ENCODE measurements at places on chromosomes 6 and 20.

GRCh38 chr20:52590100-52590499 lies 382.1 kb upstream of the TSHZ2 start:
- DNase-seq, result no peak

DNA sequence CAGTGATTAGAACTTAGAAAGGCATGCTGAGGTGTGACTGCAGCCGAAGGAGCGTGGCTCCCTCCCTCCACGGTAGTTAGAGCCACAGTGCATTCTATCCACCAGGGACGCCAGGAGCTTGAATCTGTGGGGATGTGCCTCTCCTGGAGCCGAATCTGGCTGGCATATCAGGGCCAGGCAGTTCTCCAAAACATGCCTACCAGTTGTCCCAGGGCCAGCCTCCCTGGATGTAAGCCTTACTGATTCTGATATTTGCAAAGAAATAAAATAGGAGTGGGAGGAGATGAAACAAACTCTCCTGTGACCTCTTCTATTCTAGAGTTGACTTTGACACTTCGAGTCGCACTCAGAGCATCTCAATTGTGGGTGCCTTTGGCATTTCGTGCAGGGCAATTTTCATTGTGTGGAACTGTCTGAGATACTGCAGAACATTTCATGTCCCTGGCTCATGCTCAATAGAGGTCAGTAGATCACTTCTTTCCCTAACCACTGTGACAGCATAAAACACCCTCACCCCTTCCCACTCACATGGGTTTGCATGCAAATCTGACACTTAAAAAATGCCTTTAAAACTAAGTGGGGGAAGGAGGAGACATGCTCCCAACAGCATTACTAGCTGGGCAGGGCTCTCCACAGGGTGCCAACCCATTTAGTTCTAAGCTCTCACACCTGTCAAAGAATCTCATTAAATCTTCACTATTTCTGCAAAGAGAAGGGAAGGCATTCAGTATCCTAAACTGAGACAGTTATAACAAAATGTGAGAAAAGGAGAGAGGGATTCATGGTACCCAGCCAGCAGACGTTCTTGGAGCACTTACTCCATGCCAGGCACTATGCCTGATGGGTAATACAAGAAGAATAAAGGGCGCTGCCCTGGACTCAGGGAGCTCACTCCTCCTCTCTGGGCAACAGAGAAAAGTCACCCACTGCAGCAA lies 378.9 kb downstream of the PREX1 start:
- DNase-seq, result no peak

GRCh38 chr6:129771678-129772077 lies 61.7 kb upstream of the ARHGAP18 start:
- DNase-seq, result no peak

DNA sequence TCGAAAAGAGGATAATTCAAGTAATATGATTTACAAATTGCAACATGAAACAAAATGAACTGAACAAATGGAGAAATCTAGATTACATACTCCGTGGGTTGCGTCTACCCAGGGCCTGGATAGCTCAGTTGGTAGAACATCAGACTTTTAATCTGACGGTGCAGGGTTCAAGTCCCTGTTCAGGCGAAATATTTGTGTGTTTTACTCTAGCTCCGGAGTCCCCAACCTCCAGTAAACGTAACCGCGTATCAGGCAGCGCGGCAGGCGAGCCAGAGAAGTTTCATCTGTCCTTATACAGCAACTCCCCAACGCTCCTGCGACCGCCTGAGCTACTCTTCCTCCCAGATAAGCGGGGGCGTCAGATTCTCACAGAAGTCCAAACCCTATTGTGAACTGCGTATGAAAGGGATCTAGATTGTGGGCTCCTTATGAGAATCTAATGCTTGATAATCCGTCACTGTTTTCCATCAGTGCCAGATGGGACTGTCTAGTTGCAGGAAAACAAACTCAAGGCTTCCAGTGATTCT lies 176.1 kb downstream of the TRIM27 start:
- no peak for DNase-seq

DNA sequence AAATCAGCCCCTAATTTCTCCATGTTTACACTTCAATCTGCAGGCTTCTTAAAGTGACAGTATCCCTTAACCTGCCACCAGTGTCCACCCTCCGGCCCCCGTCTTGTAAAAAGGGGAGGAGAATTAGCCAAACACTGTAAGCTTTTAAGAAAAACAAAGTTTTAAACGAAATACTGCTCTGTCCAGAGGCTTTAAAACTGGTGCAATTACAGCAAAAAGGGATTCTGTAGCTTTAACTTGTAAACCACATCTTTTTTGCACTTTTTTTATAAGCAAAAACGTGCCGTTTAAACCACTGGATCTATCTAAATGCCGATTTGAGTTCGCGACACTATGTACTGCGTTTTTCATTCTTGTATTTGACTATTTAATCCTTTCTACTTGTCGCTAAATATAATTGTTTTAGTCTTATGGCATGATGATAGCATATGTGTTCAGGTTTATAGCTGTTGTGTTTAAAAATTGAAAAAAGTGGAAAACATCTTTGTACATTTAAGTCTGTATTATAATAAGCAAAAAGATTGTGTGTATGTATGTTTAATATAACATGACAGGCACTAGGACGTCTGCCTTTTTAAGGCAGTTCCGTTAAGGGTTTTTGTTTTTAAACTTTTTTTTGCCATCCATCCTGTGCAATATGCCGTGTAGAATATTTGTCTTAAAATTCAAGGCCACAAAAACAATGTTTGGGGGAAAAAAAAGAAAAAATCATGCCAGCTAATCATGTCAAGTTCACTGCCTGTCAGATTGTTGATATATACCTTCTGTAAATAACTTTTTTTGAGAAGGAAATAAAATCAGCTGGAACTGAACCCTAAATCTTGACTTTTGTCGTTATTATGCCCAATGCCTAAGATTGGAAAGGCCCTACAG lies 4.5 kb downstream of the SOX4 start:
- peak; percentile 31 for DNase-seq

- no peak for DNase-seq
These were observed 267.5 kb upstream of the OPRM1 start for GRCh38 chr6:153771577-153771976.

GRCh38 chr6:110622912-110623578 lies 146.6 kb upstream of the SLC22A16 start:
- no peak for DNase-seq

- no peak for DNase-seq
These were observed 199.1 kb downstream of the SCP2D1 start for GRCh38 chr20:19012676-19013075.

DNA sequence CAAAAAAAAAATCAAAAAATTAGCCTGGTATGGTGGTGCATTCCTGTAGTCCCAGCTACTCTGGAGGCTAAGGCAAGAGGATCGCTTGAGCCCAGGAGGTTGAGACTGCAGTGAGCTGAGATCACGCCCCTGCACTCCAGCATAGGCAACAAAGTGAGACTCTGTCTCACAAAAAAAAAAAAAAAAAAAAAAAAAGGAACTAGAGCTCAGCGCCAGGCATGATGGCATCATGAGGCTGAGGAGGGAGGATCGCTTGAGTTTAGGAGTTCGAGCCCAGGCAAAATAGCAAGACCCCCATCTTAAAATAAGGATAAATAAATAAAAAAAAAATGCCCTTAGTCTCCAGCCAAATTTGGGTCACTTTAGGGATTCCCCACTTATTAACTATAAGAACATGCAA lies 40.4 kb upstream of the PIM1 start:
- DNase-seq, result no peak

GRCh38 chr6:101689156-101689555 lies 295.6 kb downstream of the GRIK2 start:
- no peak for DNase-seq

- DNase-seq, result no peak
These were observed 12.1 kb upstream of the DDX27 start for GRCh38 chr20:49207076-49207475.

GRCh38 chr6:158283304-158283980 lies 28.8 kb upstream of the TULP4 start:
- no peak for DNase-seq

- no peak for DNase-seq
These were observed 483 bp downstream of the SMIM26 start for GRCh38 chr20:18567739-18568091.

DNA sequence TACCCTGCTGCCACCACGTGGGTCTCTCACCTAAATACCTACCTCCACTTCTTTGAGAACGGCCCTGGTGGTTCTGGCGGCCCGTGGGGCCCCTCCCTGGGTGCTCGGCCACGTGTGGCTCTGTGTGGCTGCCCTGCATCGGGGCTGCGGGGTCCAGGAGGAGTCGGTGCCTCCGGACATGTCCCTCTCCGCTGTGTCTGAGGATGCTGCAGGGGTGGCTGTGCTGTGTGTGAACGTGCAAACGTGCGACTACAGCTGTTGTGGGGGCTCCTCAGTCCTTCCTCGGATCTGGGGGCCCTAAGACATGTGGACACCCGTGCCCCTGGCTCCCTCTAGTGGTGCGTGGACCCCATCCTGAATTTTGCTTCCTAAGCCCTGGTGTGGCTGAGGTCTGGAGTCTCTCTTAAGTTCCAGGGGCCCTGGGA lies 691.8 kb downstream of the QKI start:
- DNase-seq, result no peak

DNA sequence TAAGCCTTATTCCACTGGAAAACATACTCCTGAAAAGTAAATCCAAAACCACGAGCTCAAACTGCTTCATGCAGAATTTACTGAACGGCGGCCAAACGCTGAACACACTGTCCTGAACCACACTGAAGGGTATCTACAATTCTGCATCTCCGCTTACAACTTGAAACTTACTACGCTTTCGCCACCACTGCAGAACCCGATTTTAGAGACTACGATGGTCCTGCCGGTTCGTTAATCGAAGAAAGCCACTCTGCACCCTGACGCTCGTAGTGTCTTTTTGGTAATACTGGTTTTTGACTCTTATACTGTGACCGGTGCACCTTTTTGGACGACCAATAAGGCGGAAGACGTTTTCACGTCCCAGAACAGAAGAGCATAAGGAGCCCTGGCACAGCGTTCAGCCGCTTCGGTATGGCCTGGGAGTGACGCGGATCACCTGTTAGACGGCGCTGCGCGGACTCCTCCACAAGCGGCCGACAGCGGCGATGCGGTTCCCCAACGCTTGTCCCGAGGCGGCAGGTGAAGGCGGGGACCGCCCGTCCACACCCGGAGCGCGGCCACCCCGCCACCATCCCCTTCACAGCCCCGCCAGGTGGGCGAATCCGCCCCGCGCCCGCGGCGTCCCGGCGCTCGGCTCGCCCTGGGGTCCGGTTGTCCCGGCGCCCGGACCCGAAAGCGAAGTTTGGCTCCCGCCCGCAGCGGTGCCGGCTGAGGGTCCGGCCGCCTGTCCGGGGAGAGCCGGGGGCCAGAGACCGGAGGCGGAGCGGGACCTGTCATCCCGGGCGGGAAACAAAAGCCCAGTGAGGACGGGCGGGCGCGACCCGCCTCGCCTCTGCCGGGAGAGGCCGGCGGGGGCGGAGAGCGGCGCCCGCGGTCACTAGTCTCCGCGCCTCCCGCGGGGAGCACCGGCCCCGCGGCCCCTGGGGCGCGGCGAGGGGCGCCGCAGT lies 784 bp downstream of the FKBP5 start:
- peak; percentile 68 for DNase-seq

- DNase-seq, result no peak
These were observed 161.5 kb upstream of the ADGRB3 start for GRCh38 chr6:68473433-68474210.

GRCh38 chr20:60211618-60212463 lies 253.6 kb downstream of the CDH26 start:
- DNase-seq, result no peak

DNA sequence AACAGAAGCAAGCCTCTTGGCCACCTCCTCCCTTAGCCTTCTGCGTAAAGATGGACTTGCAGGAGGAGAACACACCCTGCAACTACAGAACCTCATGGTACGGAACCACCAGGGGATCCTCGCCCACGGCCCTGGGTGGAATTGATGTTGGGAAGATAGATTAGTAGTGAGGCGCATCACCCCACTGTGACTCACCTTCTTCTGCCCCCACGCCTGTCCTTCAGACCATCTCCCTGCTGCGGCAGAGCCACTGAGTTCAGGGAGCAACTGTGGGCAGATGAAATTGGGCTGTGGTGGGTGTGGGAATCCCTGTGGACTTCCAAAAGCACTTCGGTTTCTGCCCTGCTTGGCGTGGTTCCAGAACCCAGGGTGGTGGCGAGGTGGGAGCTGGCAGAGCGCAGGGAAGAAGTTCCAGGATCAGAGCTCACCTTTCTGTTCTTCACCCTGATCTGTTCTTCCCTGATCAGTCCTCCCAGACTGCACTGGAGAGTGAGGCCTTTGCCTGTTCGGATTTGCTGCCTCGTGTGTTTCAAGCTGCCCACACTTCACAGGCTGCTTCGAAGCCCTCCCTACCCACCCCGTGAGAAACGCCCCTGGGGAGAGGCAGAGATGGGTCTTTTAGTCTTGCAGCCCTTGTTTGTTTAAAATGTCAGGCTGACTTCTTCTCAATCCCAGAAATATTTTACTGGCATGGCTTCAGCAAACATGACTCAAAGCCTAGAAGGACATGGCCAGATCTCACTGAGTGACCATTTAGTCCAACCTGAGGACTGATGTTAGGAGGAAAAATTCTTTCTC lies 92.8 kb upstream of the MLN start:
- DNase-seq, result no peak

- DNase-seq, result no peak
These were observed 57.9 kb upstream of the DACT2 start for GRCh38 chr6:168377484-168377855.

DNA sequence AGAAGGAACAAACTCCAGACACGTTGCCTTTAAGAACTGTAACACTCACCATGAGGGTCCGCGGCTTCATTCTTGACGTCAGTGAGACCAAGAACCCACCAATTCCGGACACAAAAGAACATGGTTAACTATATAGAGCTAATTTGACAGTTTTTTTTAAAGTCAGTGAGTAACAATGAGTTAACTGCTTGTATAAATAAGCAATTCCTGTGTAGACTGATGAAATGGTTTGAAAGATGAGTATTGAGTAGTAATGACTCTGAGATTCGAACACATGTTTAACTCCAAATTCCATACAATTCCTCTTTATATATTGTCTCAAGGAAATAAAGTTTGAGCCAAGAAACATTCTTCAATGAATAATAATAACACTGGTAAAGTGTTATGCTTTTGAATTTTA lies 478.0 kb downstream of the MMUT start:
- DNase-seq, result no peak

GRCh38 chr6:17999425-17999824 lies 12.0 kb upstream of the KIF13A start:
- DNase-seq, result no peak

GRCh38 chr6:6890400-6890858 lies 217.3 kb upstream of the RREB1 start:
- DNase-seq, result peak; percentile 69

- peak; percentile 95 for DNase-seq
These were observed 22.8 kb downstream of the PANK2 start for GRCh38 chr20:3911956-3912355.

DNA sequence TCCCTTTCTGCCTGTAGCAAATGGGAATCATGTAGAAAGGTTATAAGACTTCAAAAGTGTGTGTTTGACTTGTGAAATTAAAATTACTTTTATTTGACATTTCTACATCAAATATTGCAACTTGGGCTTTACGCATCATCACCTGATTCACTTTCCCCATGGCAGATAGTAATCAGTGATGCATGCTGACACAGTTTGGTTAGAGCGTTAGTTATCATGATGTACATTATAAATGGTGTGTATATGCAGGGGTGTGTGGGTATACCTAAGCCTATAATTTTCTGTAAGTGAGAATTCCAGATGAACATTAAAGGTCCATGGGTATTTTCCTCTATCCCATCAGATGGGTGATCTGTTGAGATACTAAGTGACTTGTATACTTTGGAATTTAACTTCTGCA lies 141.5 kb downstream of the KLHL32 start:
- no peak for DNase-seq

Measured in small intestine (tissue), 16 donors.